H1 (cell line): ENCODE measurements at places on chromosomes 7 and 10.

GRCh38 chr7:37901236-37901827 lies 15.3 kb downstream of the SFRP4 start:
- no peak for DNase-seq

GRCh38 chr7:71871446-71871845 lies 540.7 kb downstream of the CALN1 start:
- no peak for DNase-seq

DNA sequence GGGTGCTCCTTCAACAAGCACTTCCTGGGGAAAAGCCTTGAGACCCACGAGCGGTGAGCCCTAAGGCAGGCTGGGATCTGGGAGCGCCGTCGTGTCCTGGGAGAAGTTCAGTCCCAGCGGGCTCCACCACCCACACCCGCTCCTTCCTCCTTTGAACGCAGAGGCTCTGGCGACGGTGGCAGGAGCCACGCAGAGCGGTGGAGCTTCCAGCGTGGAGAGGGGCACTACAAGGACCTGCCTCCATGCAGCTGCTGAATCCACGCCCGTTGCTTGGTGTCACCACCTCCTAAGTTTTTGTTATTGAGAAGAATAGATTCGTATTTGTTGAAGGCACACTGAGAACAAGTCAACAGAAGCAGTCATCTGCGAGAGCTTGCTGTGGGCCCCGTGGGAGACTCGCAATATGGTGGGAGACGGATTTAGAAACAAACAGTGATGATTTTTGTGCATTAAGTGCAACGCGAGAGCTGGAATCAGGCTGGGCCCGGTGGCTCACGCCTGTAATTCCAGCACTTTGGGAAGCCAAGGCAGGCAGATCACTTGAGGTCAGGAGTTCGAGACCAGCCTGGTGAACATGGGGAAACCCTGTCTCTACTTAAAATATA lies 60.1 kb upstream of the SDK1 start:
- no peak for DNase-seq

DNA sequence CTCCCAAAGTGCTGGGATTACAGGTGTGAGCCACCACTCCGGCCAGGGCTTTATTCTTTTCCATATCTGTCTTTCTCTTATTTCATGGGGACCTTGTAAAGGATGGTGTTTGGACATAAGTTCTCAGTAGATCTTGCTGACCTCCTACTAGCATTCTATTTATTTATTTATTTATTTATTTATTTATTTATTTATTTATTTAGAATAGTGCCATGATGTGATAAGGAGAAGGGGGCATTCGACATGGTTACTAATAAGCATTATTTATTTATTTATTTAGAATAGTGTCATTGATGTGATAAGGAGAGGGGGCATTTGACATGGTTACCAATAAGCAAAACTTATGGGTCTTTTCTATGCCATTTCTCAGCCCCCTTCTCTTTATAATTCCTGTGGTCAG lies 176.9 kb downstream of the LRRC4 start:
- no peak for DNase-seq

DNA sequence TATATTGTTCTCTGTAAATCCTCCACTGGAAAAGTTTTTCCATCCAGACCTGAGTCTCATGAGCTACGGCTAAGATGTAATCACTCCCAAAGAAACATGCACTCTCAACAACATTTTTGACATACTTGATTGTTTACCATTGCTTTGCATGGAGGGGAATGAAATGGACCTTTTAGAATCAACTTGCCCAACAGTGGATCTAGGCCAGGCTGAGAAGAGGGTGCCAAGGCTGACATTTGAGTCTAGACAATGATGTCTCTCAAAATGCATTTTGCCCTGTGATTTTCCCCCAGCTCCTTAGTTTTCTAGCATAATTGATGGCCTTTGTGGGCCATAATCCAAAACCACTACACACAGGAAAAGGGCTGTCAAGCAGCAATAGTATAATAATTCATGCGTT lies 297.9 kb upstream of the KLF6 start:
- no peak for DNase-seq

GRCh38 chr7:139641337-139641992 lies 118.0 kb downstream of the CLEC2L start:
- DNase-seq: no peak

- DNase-seq: no peak
Observed at GRCh38 chr10:100148353-100149211, 37.2 kb downstream of the ERLIN1 start.

DNA sequence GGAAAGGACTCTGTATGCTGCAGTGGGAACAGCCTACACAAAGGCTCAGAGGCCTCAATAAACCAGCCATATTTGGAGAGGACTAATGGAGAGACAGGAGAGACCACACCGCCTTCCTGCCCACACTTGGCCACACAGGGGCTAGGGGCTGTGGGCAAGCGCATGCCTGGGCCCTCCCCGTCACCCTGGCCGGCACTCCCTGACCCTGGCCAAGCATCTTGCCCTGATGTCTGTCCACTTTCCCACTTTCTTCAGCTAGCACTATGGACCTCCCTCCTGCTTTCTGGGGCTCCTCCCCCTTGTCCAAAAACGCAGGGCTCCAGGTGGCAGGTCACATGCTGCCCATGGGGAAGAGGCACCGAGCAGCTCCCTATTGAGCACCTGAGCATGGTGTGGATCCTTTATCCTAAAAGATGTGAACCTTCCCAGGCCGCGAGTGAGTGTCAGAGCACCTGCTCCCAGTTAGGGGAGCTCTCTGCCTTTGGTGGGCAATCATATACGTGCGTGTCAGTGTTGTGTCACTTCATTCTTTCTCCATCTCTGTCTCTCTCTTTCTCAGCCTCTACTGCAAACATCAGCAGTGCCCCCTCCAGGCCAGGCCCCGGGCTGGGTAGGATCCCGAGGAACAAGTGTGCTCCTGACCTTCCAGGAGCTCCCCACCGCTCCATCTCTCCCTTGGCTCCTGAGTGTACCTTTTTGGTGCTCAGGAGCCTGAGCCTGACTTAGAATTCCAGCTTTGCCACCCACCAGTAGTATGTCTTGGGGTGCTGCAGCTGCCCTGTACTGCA lies 74.0 kb downstream of the ZMIZ1 start:
- no peak for DNase-seq

DNA sequence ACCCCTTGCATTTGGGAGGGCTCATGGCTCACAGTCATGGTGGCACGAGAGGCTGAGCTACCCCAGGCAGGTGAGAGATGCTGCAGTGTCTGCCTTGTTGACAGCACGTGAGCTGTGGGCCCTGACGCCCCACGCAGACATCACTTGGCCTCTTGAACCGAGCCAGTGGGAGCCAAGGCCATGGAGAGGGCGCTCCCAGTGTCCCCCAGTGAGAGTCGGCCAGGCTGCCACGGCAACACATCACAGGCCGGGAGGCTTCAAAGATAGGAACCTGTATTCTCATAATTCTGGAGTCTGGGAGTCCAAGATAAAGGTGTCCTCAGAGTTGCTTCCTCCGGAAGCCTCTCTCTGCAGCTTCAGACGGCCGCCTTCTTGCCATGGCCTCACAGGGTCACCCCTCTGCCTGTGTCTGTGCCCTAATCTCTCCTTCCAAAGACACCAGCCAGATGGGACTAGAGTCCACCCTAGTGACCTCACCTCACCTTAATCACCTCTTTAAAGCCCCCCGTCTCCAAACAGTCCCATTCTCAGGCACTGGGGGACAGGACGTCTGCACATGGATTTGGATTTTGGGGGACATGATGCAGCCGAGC lies 119.6 kb downstream of the KLF6 start:
- no peak for DNase-seq

- DNase-seq: no peak
Observed at GRCh38 chr7:54689394-54690049, 69.5 kb downstream of the SEC61G start.

DNA sequence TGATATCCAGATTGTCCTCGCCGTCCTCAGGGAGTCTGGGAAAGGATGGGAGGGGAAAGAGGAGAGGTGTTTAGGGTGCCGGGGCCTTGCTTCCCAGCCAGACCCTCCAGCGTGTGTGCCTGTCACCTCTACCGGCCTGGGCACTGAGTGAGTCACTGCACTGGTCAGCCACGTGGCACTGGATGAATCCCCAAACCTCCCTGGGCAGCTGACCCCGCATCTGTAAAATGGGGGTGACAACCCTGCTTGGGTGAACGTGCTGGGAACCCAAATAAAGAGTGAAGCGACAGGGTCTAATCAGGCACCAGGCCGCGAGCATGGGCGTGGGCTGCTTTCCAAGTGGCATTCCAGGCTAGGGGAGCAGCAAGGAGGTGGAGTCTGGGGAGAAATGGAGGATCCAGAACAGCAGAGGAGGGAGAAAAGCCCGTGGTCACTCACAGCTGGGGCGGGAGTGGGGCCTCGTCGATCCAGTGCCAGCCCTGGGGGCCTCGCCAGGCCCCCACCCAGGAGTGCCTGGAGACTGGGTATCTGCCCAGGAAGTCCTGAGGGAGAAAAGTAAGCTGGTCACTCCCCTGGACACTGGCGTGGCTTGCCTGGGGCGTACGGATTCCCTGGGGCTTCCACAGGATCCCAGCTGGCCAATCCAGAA lies 29.7 kb downstream of the KLRG2 start:
- no peak for DNase-seq

DNA sequence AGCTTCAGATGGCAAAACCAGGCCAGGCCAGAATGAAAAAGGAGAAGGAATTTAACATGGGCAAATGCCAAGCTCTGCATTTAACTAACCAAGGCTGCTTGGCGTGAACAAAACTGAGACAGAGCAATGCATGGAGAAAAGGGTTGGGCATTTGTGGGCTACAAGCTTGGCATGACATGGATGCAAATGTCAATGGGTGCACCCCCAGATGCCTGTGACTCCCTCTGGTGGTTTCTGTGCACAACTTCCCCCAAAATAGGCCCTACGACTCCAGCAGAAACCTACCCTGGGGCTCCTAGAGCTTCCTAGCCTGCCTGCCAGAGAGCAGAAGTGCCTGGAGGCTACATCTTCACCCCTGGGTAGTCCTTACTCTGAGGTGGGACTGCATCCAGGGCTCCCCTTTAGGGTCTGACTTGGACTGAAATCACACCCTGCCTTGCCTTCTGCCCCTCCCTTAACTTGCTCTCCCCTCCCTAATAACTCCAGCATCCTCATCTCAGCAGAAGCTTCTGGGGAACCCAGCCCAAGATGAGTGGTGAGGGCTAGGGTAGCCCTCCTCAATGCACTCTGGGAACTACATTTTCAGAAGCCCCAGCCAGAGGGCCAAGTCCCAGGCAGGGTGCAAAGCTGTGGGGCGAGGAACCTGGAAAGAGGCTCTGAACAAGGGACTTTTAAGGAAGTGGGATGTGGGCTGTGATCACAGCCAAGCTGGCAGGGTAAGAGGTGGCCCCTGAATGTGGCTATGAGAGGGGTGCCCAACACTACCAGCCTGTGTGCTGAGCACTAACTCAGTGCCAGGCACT lies 11.3 kb downstream of the GPRIN2 start:
- no peak for DNase-seq

- no peak for DNase-seq
Observed at GRCh38 chr7:66747881-66748511, 7.5 kb downstream of the RABGEF1 start.

DNA sequence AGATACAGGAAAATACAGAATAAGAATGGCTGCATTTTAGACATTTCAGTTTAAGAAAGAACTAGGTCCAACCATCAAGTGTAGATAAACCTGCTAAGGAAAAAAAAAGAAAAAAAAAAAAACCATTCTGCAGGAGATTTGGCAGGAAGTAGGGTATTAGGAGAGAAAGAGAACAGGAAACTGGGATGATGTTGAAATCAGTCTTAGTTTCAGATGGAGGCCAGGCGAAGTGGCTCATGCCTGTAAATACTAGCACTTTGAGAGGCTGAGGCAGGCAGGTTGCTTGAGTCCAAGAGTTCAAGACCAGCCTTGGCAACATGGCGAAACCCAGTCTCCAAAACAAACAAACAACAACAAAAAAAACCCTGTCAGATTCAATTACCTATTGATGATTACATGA lies 120.2 kb downstream of the RAB11FIP2 start:
- DNase-seq: no peak

DNA sequence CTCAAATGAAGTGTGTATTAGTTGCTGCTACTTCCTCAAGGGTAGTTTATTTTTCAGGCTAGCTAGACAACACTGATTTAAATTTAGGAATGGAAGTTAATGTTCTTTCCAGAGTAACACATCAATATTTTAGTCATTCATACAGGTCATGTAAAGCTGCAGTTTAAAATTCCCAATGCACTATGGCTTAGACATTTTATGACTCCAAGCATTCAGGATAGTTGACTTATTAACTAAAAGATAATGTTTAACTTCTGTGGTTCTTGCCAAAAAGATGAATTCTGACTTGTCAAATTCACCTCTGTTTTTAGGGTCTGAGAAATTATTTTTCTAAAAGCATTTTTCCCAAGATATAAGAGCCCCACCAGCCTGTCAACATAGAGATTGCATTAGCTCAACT lies 131.9 kb downstream of the TFPI2 start:
- DNase-seq: no peak

- no peak for DNase-seq
Observed at GRCh38 chr10:114684084-114684821, 26.2 kb upstream of the ABLIM1 start.

DNA sequence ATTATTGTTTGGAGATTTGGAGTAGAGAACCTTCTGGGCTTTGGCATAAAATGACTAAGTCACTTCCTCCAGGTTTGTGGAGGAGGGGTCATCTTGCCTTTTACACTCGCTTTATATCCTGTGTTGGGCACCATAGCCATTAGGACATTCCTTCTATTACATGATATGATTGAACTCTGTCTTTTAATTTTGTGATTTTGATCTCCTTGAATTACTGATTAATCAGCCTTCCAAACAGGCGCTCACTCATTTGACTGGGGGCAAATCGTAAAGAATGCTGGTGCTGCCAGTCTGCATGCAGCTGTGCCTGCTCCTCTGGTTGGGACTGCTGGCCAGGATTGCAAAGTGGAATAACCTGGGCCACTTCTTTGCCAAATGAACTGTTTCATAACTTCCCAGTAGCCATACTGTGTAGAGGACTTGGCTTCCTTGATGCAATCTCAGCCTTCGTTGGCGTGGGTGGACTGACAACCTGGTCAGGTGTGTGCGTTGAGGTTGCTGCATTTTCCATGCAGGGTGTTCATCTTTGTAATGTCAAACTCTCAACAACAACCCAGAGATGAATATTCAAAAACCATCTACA lies 65.9 kb upstream of the RAB11FIP2 start:
- no peak for DNase-seq

DNA sequence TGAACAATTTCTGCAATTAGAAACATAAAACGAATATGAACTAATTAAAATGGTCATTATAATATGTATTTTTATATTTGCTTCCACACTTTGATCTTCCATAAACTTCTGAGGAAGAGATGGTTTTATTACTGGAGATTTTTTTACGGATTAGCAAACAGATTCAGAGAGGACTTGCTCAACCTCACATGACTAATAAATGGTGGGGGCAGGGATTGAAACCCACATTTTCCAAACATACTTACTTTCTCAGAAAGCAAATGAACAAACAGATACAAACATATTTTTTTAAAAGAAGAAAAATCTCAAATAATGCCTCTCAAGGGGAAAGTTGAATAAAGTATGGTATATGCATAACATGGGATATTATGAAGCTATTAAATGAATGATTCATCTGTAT lies 18.3 kb downstream of the ANKMY2 start:
- no peak for DNase-seq

- DNase-seq: no peak
Observed at GRCh38 chr7:28225576-28225975, 45.0 kb upstream of the JAZF1 start.
